ENCODE measurements at places on chromosomes 5 and 9.

DNA sequence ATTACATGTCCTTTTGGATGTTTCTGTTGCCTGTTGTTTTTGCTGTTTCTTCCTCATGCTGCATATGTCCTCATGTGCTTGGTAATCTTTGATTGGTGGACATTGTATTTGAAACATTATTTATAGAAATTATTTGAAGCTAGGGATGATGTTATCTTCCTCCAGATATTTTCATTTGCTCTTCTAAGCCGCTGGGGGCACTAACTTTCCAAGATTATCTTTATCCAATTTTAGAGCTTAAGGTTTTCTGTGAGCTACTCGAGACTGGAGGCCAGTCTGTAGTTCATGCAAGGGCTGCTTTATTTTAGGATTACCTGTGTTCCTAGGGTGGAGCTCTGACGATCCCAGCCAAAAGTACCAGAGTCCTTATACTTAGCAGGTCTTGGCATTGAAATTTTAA, 40.9 kb downstream of the STX17 start:
- no peak for DNase-seq

DNA sequence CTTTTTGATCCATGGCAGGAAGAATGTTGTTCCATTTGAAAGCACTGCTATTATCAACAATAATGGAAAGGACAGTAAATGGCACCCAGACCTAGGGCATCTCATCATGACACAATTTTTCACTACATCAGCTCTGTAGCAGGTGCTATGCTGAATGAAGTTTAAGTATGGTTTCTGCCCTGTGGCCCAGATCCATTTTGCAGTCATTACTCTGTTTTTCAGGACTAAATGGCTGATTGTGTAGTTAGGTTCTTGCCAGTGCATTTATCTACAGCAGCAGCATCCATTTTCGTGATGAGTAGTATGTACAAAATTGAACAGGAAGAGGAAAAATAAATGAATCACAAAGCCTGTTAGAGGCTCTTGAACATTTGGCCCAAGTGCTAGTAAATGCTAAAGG, 270.5 kb upstream of the CD180 start:
- no peak for DNase-seq

DNA sequence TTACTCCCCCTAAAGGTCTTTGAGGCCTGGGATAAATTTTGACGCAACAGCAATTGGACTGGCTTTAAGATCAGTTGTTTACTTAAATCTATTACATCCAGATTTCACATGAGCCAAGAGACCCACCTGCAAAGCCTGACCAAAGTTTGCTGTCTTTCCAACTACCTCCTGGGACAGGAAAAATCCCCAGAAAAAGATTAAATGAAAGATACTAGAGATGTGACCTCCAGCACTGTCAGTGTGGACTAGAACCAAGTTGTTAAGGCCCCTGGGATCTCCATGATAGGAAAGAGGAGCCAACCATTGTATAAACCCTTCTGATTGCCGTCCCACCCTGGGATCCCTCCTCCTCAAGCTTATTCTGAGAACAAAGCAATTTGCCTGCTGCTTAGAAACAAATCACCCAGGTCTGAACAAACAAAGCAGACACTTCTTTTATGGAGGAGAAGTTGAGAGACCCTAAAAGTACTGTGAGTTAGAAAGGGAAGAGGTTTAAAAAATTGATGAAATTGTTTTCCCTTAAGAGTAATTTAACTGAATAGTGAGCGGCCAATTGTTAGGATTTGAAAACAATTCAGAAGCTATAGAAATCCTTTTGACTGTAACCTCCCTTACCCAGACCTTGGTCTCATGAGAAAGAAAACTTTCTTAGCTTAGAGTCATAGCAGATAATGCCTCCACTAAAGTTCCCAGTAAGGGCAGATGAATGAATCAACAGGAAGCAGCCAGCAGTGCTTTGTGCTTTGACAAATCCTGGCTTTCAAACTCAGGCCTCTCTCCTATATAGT, 255.2 kb downstream of the TMEM167A start:
- DNase-seq, result no peak

DNA sequence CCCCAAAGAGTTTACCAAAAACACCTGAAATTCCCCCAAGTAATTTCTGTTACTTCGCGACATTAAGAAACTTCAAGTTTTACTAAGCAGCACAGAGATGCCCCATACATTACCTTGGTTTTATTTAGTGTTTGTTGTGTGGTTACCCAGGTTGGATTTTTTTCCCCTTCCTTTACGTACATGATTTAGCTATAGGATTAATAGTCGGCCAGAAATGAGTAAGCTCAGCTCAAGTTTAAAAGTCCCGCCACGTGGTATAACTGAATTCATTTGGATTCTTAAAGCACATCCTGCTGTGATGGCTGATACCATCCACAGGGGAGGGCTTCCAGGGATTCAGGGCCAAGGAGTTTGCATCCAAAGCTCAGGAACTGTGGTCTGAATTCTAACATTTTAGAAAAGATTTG, 75.9 kb downstream of the DAP start:
- DNase-seq, result no peak

GRCh38 chr9:84807870-84808390, 138.4 kb downstream of the NTRK2 start:
- DNase-seq, result no peak

GRCh38 chr9:130198501-130199179, 26.4 kb downstream of the NCS1 start:
- no peak for DNase-seq

GRCh38 chr5:142446131-142446959, 121.5 kb upstream of the SPRY4 start:
- peak; percentile 93 for DNase-seq

DNA sequence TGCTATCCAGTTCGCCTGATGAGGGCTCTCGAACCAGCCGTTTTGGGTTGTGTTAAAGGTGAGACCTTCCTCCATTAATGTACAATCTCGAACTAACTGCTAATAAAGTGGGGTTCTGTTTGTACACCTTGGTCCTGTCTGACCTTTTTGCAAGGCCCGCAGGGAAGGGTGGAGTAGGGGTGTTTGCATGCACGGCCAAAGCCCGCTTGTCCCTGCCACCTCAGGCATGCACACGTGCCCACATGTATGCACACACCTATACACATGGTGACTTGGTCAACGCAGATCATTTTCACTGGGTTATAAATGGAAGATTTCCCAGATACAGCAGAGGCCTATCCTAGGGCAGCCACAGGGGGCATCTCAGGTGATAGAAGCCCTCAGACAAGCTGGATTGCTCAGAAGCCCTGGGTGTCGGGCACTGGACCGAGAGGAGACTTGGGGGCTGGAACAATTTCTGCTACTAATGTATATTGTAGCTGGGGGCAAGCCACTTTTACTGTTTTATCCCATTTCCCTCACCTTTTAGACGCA, 50.2 kb downstream of the NDST1 start:
- no peak for DNase-seq

- DNase-seq, result no peak
These were observed 3.6 kb upstream of the RORB start for GRCh38 chr9:74493512-74493911.

GRCh38 chr5:616484-617039, 4.4 kb downstream of the CEP72 start:
- DNase-seq, result no peak

DNA sequence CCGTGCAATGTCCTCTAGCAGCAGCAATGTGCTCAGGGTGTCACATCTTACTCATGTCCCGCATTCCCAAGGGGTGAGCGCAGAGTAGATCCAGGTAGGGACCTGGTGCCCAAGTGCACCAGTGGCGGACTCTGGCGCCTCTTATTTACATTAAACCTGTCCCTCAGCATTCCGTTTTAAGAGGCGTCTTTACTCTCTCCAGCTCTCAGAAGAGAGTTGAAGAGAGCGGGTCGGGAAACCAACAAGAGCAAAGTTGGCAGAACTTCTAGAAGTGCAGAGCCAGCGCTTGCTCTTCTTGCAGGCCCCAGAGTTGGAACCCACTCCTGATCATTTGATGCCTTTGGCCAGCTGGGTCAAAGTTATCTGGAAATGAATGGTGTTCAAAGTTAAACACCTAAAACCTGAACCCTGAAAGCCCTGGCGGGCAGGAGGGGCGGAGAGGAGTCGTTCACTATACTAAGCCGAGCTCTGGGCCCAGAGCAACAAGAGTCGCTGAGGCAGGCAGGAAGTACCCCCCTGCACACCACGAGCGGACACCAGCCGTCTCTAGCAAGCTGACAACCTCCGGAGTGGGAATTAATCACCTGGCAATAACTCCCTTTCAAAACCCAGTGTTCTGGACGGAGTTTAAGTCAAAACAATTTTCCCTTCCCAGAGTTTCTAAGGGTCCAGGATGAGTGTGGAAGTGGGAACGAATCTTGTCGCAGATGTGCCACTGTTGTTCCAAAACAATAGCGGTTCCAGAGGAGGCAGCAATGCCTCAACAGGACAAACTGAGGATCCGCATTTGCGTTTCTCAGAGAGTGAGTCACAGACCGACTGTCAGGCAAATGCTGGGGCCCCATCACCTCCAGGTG, 122.8 kb downstream of the TMEM161B start:
- no peak for DNase-seq

- DNase-seq, result no peak
These were observed 20.2 kb downstream of the GRAMD2B start for GRCh38 chr5:126443374-126443851.

DNA sequence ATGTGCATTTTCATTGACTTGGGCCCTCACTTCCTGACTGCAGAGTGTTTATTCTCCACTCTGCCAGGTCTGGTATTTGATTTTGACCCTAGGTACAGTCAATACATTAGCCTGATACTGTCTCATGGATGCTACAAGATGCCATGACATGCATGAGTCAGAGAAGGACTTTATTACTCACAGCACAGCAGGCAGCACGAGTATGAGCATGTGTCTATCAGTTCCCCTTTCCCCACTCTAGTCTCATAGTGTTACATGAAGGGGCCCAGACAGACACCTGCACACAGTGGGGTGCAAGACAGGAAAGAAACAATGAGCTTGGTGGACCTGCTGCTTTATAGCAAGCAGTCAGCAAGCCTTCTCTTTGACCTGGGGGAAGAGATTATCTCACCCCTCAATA, 19.6 kb downstream of the ITGA2 start:
- peak; percentile 69 for DNase-seq

- DNase-seq, result no peak
These were observed 41.9 kb downstream of the TGFBI start for GRCh38 chr5:136070486-136071285.

DNA sequence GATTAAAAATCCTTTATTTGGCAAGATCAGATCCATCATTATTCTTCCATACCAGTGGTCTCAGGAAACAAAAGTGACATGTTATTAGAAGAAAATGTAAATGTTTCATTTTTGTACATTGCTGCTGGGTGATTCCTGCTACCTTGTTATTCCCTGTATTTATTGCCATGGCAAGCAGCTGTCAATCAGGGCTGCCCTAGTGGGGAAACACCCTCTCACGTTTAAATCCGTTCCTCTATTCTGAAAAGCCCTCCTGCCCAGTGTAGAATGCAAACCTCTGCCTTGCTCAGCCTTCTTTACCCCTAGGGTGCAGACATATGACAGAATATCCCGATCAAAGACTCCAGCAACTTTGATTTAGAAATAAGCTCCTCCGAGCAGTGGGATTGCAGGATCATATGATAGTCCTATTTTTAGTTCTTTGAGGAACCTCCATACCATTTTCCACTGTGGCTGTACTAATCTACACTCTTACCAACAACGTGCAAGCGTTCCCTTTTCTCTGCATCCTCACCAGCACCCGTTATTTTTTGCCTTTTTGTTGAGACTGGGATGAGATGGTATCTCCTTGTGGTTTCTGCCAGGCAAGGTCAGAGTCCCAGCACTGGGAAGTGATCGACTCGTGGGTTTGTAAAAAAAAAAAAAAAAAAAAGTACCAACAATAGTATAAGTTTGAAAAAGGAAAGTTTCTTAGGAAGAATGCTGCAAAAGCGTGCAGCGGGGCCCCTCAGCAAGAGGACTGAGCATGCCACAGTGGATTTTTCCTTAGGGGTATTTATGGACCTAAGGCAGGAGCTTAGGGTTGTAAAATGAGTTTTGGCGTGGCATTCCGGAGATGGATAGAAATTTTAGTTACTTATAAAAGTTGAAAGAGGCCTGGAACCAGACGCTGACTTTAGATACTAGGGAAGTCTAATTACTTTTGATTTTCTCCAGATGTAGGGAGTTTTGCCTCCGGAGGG, 66.7 kb downstream of the HRH2 start:
- DNase-seq, result no peak

GRCh38 chr5:169527863-169528262, 55.7 kb upstream of the SPDL1 start:
- no peak for DNase-seq

DNA sequence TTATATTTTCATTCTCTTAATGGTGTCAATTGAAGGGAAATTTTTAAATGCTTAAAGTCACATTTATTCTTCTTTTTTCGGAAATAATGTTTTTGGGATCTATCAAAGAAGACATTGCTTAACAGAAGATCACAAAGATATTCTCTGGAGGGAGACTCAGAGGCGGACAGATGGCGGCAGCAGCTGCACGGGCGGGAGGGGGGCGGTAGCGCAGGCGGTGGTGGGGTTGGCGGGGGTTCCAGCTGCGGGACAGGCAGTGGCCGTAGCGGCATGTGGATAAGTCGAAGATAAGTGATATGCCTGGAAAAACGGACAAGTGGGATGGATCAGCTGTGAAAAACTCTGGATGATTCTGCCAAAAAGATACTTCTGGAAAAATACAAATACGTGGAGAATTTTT, 31.6 kb upstream of the ZDHHC11B start:
- no peak for DNase-seq

DNA sequence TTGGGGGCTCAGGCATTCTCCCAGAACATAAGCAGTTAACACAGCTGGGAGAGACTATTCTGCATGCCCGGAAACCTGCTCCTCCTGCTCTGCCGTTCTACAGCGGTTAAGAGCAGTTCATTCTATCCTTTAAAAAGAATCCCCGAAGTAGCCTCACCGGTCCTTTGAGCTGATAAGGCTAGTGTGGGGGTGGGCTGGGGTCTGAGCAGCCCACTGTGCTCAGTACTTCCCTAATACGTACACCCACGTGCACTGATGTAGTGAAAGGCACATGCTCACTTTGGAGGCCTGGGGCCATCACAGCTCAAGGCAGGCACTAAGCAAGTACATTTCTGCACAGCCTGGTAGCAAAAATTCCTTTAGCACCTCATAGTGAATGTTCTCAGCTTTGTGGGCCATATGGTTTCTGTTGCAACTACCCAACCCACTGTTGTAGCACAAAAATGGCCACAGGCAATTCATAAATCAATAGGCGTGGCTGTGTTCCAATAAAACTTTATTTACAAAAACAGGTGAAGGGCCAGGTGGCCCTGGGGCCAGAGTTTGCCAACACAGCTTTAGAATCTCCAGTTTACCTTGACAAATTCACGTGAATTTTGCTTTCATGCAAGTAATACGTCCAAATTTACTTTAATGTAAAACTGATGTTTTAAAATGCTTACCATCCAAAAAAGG, 136.4 kb downstream of the ZNF354C start:
- no peak for DNase-seq

- DNase-seq, result no peak
These were observed 106.8 kb upstream of the PTGER4 start for GRCh38 chr5:40572937-40573336.

DNA sequence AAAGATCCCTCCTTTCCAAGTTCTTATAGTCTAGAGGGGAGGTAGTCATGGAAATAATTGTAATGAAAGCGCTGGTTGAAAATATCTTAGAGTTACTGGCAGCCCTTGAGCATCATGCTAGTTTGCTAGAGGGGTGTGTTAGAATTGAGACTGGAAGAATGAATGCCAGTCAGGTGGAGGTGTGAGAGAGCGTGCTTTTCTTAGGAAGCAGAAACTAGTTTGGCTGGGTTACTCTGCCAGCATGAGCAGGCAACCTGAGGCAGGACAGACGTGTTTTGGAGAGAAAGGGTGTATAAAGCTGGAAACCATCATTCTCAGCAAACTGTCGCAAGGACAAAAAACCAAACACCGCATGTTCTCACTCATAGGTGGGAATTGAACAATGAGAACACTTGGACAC, 43.6 kb upstream of the DHFR start:
- DNase-seq, result no peak
